ENCODE measurements at places on chromosomes 2 and 18. TPM values are rescaled to one million over a fixed set of nuclear protein-coding genes. Genes with fewer than 3 reads are reported as not detected.

The ACOXL gene
- not detected for total RNA-seq

The TNFRSF11A gene
- total RNA-seq: 3.1 TPM

The DPYSL5 gene
- total RNA-seq: 0.07 TPM

The SELENOI gene
- 22.9 TPM for total RNA-seq

The MYOM1 gene
- 0.40 TPM for total RNA-seq

The POTEI gene
- total RNA-seq: not detected

The GAREM2 gene
- total RNA-seq: 1.3 TPM

The SF3B1 gene
- 235 TPM for total RNA-seq

The RASGRP3 gene
- total RNA-seq: 1.9 TPM

GRCh38 chr18:76823587-76824011 lies 1.2 kb downstream of the ZNF236 start:
- H3K4me1 ChIP-seq: peaks cover 49% of the 10 kb centered on the region
- H3K4me3 ChIP-seq: peak overlapping the region; percentile 83
- peak overlapping the region; percentile 79 for H3K27ac ChIP-seq

DNA sequence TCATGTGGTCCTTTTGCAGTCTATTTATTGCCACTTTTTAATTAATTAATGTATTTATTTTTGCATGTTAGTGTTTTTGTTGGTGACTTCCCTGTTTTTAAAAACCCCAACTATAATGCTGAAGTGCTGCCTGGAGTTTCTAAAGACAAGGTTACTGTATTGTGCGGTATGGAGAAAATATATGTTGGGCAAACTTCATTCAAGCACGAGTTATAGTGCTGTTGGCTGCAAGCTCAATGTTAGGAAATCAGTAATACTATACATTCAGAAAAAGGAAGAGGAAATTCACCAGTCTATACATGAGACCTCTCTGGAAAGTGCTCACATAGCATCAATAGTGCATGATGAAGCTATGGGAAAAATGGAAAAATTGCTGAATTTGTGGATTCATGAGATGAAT lies 15.4 kb upstream of the RBMS1 start:
- H3K36me3 ChIP-seq: no peaks in the 10 kb centered on the region
- H3K4me3 ChIP-seq: no peak overlapping the region
- H3K27ac ChIP-seq: no peak overlapping the region
- DNase-seq: no peak
- no peaks in the 10 kb centered on the region for H3K27me3 ChIP-seq

DNA sequence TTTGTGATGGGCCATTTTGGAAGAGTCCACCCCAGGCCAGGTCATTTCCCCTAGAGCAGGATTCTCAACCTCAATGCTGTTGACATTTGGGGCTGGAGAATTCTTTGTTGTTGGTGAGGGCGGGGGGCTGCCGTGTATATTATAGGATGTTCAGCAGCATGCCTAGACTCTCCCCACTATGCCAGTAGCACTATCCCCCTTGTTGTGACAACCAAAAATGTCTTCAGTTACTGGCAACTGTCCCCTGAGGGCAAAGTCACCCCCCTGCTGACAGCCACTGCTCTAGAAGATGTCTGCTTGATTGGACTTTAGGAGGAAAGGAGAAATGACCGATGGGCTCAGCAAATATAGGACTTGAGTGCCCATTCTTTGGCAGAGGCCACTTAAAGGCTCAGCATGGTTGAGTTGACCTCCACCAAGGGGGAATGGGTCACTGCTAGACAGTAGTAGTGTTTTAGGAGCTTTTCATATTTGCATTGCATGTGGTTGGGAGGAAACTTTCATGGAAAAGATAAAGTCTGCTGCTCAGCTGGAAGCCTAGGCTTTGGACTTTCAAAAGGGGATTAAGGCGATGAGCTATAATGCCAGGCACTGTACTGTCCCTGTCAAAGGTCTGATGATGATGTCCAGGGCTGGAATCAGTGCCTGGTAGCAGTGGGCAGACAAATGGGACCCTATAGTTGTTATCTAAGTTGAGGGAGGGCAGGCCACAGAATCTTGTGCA lies 61.1 kb upstream of the MCFD2 start:
- H3K27ac ChIP-seq: peak overlapping the region; percentile 27
- peaks cover 35% of the 10 kb centered on the region for H3K36me3 ChIP-seq
- DNase-seq: no peak
- H3K4me1 ChIP-seq: peaks cover 43% of the 10 kb centered on the region

DNA sequence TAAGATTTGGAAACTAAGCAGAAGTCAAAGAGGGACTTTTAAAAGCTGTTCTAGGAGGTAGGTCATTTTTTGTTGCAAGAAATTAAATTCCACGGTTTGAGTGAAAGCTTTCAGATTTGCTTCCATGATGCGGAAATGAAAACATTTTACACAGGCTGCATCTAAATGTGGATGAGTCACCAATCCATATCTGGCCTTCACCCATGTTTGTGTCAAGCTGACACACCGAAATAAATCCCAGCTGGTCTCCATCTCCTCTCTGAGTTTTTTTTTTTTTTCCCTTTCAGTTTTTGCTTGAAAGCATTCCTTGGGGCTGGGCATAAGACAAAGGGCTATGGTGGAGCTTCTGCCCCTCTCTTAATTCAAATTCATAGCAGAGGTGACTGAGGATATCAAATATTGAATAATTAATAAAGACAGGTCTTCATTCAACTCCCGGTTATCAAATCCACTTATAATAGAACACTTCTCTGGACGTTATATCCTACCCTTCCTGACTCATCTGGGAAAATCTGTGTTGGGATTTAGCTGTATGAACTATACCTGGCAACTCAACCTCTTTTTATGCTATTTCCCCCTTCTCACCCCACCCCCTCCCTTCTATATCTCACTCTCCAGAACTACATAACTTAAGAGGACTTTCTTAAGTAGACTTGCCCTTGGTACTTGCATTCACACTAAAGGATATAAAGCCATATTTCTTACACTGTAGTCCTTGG lies 558.3 kb upstream of the GCFC2 start:
- no peak for DNase-seq
- H3K36me3 ChIP-seq: no peaks in the 10 kb centered on the region
- H3K4me1 ChIP-seq: no peaks in the 10 kb centered on the region
- H3K4me3 ChIP-seq: no peak overlapping the region
- H3K27ac ChIP-seq: no peak overlapping the region

DNA sequence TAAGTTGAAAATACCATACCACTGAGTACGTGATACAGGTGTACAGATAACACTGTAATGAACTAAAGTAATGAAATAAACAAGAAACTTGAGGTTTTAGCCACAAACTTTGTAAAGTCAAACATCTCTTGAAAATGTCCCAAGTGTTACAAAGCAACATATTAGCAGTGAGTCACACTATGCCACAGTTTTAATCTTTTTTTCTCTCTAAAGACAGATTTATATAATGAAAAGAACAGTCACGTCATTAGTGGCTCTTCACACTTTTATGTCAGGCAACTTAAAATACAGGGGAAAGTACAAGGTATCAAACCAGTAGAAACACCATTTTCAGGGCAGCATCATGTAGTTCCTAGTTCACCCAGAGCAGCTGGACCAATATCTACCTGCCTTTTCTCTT lies 42.1 kb downstream of the RAPH1 start:
- DNase-seq: no peak
- H3K27me3 ChIP-seq: no peaks in the 10 kb centered on the region
- peaks cover 9% of the 10 kb centered on the region for H3K4me1 ChIP-seq
- no peak overlapping the region for H3K27ac ChIP-seq
- peaks cover 12% of the 10 kb centered on the region for H3K36me3 ChIP-seq

- no peaks in the 10 kb centered on the region for H3K27me3 ChIP-seq
- no peak for DNase-seq
- H3K4me1 ChIP-seq: no peaks in the 10 kb centered on the region
- no peak overlapping the region for H3K27ac ChIP-seq
- H3K4me3 ChIP-seq: no peak overlapping the region
These were observed 27.5 kb upstream of the POLE4 start for GRCh38 chr2:74930811-74931486.

- no peaks in the 10 kb centered on the region for H3K4me1 ChIP-seq
- peaks cover 20% of the 10 kb centered on the region for H3K27me3 ChIP-seq
- H3K4me3 ChIP-seq: no peak overlapping the region
- no peak overlapping the region for H3K27ac ChIP-seq
- DNase-seq: no peak
These were observed 118.3 kb downstream of the FMNL2 start for GRCh38 chr2:152453129-152453911.

DNA sequence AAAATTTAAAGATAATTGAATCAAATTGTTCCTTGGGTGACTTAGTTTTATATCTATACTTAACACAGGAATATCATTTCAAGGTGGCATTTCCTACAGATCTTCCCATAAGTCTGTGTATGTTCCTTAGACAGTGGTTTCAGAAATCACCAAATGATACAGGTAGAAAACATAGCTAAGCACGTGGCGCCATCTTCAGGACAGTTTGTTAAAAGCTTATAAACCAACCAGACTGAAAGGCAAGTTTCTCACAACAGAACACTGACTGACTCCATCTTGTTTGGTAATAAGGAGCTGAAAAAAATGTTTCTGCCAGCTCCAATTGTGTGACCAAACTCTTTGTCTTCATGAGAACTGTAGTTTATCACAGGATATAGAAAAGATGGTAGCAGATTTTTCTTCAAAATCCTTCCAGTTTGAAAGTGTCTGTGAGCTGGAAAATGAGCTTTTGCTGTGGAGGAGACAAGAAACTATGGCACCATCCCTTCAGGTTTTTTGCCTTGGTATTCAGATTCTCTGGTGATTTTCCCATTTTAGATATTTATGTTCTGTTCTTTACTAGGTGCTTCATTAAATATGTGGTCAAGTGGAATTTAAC lies 34.8 kb upstream of the NEUROD1 start:
- H3K4me3 ChIP-seq: no peak overlapping the region
- peak; percentile 89 for DNase-seq
- no peaks in the 10 kb centered on the region for H3K4me1 ChIP-seq
- no peak overlapping the region for H3K27ac ChIP-seq

GRCh38 chr2:27097341-27097740 lies 10.8 kb downstream of the KHK start:
- no peak for DNase-seq
- H3K27me3 ChIP-seq: no peaks in the 10 kb centered on the region
- H3K4me3 ChIP-seq: no peak overlapping the region

- H3K27ac ChIP-seq: no peak overlapping the region
- DNase-seq: no peak
- H3K27me3 ChIP-seq: no peaks in the 10 kb centered on the region
These were observed 209.9 kb downstream of the SEPTIN10 start for GRCh38 chr2:109403841-109404201.

GRCh38 chr2:57432528-57432927 lies 614.1 kb upstream of the VRK2 start:
- no peaks in the 10 kb centered on the region for H3K4me1 ChIP-seq
- DNase-seq: no peak
- no peak overlapping the region for H3K4me3 ChIP-seq
- no peaks in the 10 kb centered on the region for H3K36me3 ChIP-seq

Data from activated naive CD4-positive, alpha-beta T cell treated with anti-CD3 and anti-CD28 coated beads for 36 hours (primary cell).